ENCODE measurements at places on chromosomes 5 and 9.

- no peak for DNase-seq
Observed at GRCh38 chr9:92635760-92636159, 34.2 kb downstream of the IPPK start.

DNA sequence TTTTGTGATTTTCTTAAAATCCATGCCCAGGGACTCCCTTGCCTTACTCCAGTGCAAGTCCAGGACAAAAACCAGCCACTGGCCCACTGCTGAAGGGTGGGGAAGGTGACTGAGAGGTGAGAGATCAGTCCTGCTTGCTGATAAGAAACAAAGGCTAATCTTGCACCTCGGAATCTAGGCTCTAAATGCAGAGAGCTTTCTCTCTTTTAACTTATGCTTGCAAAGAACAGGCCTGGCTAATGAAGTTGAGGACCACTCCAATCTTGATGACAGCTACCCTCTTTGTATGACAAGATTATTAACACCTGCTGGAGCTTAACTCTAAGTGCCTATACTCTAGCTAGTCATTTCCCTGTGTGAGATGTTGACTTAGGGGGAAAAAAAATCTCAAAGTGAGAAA is 8.8 kb downstream of the TLE1 start:
- DNase-seq, result no peak

DNA sequence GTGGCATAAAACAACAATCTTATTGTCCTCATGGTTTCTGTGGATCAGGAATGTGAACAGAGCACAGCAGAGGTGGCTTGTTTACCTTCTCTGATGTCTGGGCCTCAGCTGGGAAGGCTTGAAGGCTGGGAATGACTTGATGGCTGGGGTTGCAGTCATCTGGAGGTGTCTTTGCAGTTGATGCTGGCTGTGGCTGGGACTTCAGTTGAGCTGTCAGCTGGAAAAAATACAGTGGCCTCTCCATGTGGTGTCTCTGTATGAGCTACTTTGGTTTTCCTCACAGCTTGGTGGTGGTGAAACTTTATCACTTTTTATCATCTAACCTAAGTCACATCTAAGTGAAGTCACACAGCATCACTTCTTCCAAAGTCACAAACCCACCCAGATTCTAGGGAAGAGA is 24.7 kb upstream of the STX17 start:
- DNase-seq, result no peak

DNA sequence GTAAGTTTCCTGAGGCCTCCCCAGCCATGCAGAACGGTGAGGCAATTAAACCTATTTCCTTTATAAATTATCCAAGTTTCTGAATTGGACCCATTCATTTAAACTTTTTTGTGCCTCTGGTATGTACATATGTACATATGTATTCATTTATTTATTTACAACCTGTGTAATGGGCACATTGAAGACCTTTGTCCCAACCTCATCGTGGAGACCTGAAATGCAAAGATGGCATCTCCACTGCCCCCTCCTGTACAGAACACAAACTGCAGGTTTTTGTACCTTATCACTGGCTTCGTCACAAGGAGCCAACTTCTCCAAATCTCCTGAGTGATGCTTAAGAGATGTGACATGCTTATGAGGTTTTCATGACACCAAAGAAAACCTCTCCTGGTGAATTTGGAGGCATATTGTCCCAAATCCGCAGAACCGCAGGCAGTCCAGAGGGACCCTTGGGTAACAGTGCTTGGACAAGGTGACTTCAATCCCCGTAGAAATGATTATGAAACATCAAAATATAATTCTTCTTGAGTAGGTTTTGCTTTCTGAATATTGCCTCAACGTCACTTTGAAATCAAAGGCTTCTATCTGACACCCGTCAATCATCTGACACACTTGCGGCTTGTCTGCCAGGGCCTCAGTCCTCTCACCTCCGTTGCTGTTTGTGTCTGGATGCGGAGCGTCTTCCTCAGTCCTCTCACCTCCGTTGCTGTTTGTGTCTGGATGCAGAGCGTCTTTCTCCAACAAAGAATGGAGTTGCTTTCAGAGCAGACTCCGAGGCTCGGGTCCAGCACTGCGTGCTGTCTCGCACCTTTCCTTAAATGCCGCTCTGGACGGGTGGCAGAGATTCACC is 135.0 kb upstream of the IRX4 start:
- no peak for DNase-seq

GRCh38 chr9:135277219-135278201 is 190.0 kb downstream of the OLFM1 start:
- DNase-seq, result no peak

GRCh38 chr9:110316261-110317075 is 21.2 kb downstream of the TXNDC8 start:
- no peak for DNase-seq

GRCh38 chr9:131616983-131617604 is 71.8 kb downstream of the PRRT1B start:
- no peak for DNase-seq

GRCh38 chr5:606526-607399 is 5.4 kb upstream of the CEP72 start:
- DNase-seq, result no peak

DNA sequence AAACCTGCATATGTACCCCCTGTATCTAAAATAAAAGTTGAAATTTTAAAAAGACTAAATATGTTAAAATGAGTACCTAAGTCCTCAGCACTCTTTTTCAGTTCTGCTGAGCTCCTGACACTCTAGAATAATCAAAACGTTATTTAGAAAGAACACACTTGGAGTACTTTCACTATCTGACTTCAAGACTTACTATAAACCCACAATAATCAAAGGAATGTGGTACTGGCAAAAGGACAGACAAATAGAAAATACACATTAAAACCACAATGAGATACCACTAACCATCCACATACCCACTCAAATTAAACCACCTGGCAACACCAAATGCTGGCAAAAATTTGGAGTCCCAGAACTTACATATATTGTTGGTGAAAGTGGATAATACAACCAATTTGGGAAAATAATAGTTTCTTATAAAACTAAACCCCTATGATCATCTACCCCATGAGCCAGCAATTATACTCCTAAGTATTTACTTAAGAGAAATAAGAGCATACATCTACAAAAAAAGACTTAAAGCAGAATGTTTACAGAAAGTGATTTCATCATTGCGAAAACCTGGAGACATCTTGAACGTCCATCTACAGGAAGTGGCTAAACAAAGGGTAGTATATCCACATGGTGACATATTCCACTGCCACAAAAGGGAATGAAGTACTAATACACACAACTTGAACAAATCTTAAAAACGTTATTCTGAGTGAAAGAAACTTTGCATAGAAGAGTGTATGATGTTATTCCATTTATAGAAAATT is 12.8 kb upstream of the PRSS3 start:
- DNase-seq, result no peak

GRCh38 chr5:79876456-79876855 is 114.6 kb downstream of the MTX3 start:
- no peak for DNase-seq

DNA sequence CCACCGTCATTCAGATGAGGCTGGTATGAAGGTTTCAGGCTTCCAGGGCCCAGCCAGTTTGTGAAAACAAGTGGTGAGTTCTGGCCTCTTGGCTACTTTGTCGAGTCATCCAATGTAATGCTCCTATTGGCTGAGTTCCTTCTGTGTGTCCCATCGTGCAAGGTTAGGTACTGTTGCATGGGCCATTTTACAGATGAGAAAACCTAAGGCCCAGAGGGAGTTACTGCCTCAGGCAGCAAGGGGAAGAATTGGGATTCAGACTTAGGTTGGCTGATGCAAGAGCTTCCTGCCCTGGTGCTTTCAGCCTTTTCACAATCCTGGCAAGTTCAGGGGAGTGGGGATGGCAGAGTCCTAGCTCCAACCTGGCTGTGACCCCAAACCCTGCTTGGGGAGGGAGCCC is 17.4 kb upstream of the PITX1 start:
- DNase-seq, result no peak

DNA sequence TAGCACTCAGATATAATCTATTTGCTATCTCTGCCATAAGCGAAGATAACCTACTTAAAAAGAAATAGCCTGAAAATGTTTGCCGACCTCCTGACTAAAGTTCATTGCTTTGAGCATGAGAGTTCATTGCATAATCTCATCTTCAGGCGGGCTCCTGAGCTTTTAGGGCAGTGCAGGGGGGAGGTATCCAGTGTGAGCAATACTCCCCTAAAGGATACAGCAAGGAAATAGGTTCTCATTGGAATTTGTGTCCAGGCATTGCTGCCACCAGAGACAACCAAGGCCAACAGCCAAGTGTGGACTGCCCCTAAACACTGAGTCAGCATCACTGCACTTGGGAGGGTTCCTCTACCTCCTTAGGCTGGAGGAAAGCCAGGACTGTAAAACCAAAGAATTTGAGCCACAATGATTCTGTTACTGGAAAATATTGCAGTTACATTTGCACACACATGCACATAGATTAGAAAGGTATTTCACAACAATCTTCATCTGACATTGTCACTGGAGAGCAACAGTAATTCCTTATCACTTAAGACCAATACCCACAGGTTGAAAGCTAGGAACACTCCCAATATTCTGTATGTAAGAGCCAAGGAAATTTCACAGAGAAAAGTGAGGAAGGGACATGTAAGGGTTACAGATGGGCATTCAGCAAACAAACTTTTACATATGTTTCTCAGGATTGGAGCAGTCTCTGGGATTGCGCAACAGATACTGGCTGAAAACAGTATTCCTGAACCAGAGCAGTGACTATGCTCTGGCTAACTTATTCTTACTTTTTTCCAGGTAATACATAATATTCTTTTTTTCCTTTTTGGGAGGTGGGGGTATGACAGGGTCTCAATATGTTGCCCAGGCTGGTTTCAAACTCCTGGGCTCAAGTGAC is 98.6 kb upstream of the TLE1 start:
- DNase-seq, result no peak

DNA sequence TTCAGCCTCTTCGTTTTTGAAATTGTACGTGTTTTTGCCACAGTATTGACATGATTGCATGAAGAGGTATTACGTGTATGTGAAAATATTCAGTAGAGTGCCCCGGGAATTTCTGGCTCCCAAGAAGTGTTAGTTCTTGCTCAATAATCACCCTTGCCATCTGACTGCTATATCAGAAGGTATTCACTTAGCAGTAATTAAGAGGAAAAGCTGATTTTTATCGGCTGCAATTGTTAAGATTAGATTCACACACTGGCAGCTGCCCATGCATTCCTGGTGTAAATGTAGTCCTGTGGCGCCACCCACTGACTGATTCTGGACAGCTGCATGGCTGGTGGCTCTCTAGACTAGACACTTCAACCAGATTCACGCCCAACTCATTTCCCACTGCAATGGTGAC is 440.1 kb upstream of the ADAMTS16 start:
- no peak for DNase-seq

GRCh38 chr9:124514125-124514524 is 6.9 kb upstream of the NR5A1 start:
- no peak for DNase-seq

GRCh38 chr9:17229945-17230560 is 95.2 kb downstream of the CNTLN start:
- DNase-seq, result no peak

- DNase-seq, result no peak
Observed at GRCh38 chr9:6897898-6898302, 140.1 kb downstream of the KDM4C start.

DNA sequence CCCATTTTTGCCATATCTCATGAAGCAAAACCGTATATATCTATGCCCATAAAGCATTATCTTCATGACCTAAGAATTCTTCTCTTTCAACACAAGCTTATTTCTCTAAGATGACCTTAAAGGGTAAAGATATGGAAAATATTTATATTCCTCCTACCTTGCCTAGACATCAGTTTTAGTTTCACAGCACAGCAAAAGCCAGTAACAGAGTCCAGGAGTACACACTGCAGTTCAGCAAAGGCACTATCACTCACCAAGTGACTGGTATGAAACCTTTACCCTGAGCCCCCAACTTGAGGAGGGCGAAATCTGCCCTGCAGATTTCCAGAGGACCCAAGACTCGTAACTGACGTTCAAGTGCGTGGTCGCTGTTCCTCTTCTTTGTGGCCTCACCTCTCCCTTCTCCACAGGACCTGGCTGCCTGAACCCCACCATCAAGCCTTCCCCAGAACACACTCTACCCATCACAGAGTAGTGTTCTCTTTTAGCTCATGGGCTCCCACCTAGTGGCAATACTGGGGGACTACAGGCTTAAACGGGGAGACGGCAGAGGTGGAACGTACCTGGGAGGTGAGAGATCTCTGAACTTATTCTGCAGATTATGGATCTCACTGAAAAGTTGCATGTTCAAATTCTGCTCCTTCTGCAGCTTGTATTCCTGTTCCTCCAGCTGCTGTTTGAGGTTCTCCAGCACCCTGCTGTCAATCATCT is 141.0 kb downstream of the CDK5RAP2 start:
- DNase-seq, result no peak

GRCh38 chr9:81619353-81620001 is 69.9 kb downstream of the TLE1 start:
- DNase-seq, result no peak

DNA sequence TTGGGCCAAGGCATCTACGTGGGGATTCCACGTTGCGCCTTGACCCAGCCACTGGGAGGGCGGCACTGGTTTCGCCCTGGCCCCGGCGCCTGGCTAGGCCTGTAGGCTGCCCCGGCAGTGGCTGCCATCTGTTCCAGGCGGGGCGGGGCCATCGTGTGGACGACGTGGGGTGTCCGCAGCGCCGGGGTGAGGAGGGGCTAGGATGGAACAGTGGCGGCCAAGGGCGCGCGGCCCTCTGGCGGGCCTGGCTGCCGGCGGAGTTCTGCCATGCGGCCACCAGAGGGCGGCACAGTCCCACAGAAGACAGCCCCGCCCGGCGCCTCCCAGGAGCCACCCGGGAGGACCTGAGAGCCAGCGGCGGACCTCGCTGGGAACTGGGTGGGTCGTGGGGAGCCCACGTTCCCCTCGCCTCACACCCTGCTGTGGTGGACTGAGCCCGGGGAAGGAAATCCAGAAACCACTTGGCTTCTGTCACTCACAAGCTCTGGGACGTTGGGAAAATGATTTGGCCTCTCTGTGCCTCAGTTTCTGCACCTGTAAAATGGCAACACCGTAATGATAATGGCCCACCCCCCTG is 22.6 kb upstream of the RAPGEF1 start:
- no peak for DNase-seq

GRCh38 chr5:169901896-169902295 is 78.4 kb downstream of the INSYN2B start:
- DNase-seq, result no peak

DNA sequence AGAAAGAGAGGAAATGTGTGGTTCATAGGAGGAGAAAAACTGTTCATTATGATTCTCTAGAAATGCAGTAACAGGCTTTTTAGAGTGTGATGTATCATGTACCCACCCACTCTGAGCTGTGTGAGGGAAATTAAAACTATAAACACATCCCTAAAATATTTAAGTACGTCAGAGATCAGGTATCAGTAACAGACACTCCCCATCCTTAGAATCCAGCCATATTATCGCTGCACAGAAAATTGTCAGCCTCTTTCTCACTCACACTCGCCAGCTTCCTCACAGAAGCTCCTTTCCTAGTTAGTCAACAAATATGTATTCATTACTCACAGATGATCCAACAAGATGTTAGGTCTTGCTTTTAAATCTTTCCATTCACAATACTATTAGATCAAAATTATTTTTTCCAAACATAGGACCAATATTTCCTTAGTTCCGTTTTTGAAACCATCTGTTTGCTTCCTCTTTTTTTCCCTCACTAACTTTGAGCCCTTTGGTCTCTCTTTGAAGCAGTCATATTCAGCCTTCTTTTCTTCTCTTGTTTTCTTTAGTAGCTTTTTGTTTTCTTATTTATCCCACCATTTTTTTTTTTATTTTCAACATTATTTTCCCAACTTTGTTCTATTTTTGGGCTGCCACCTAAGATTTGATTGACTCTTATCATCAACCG is 13.6 kb upstream of the MAST4 start:
- no peak for DNase-seq

Data from SIG-M5 (cell line).